ENCODE measurements at places on chromosomes 5 and 9.

- no peak for DNase-seq
Observed at GRCh38 chr5:146595088-146595487, 79.1 kb upstream of the GPR151 start.

DNA sequence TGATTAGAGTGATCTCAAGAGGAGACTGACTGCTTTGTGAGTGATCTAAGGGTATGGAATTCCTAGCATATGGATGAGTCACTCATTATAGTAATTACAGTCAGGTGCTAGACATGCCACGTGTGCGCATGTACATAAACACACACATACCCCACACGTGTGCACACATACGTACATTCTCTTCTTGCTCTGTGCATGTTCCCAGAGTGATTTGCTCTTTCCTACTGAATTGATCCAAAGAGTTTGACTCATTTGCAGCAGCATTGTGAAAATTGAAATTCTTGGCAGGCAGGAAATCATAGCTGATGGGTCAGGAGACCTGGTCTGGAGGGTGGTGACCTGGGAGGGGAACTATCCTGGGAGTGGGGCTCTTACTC is 63.8 kb downstream of the ANGPTL2 start:
- DNase-seq, result no peak

DNA sequence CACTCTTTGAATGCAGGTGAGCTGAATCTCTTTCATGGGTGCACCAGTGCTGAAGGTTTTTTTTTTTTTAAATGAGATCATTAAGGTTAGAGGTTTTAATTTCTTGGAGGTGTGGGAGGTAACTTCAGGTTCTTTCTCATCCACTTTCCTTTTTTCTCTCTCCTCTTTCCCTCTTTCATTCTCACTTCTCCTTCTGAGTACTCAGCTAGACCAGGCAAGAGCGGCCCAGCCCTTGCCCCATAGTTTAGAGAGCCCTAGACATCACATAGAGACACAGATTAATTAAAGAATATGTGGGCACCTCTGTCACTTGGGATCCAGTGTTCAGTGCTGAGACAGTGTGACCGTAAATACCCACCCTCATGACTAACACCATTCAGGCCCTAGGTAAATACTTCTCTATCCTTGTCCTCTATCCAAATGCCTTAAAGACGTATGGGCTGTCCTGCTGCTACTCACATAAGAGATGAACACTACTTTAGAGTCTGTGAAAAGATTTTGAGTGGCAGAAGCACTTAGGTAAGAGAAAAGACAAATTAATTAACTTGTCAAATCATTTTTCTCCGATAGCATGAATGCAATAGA is 174.1 kb downstream of the TLE4 start:
- no peak for DNase-seq

DNA sequence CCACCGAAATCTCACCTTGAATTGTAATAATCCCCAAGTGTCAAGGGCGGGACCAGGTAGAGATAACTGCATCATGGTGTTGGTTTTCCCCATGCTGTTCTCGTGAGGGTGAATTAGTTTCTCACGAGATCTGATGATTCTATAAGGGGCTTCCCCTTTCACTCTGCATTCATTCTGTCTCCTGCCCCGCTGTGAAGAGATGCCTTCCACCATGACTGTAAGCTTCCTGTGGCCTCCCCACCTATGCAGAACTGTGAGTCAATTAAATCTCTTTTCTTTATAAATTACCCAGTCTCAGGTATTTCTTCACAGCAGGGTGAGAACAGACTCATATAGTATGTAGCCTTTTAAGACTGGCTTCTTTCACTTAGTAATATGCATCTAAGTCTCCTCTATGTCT is 128.1 kb upstream of the NR5A1 start:
- DNase-seq, result no peak

DNA sequence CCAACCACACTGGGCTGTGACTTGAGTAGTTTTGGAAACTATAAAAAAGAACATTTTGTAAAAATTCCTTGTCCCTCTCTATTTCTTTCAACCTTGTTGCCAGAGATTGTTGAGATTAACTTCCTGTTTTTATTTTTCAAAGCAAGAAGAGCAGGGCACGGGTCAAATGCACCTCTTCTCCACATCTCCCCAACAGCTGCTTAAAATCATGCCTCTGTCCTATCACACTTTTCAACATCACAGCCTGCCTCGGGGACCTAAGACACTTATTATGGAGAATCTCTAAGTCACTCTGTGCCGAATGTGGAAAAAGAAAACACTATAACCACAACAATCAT is 280.3 kb upstream of the TNC start:
- no peak for DNase-seq

GRCh38 chr9:110447476-110447875 is 109.8 kb upstream of the TXNDC8 start:
- DNase-seq, result no peak

DNA sequence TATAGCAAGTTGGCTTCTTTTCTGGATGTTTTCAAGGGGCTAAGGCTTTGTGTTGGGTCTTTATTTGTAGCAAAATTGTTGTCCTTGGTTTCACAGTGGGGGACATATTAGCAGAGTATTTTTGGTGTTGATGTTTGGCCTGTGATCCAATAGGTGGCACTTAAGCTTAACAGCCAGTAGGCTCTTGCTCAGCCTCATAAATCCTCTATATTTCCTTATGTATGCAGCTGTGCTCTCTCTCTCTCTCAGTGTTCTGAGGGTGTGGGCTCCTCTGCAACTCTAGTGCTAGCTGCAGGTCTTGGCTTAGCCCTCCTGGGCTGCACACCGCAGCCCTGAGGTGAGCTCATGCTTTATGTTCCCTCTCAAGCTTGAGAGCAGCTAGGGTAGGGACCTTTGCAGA is 195.0 kb upstream of the GHR start:
- DNase-seq, result no peak

DNA sequence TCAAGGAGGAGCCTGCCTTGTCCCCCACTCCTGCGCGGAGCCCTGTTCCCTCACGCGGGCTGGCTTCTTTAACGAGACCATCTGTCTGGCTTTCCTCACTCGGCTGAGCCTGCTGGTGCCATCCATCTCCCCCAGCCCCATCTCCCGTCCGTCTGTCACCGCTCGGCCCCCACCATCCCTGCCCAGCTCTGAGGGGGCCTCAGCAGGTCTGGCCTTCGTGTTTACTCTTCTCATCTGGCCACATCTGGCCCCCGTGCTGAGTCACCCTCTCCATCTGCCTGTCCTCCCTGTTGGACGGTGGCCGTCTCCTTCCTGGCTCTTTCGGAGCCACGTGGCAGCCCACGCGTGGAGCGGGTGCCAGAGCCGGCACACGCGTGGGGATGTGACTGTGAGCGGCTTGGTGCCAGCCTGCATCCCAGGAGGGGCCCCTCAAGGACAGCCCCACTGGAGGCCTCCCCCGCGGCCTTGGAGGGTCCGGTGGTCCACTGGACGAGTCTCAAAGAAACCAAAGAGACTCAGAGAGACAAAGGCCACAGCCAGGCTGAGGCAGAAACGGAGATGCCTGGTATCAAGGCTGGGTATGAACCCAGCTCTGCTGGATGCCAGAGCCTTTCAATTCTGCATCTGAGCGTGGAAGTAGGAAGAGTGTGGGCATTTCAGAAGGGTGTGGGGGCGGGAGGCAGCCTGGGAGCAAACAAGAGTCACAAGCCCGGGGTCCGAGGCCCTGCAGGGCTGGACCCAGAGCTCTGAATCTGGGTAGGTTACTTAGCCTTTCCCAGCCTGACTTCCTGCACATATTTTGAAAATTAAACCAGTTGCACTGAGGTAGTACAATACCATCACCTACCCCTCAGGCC is 76.7 kb upstream of the UNC5A start:
- no peak for DNase-seq

DNA sequence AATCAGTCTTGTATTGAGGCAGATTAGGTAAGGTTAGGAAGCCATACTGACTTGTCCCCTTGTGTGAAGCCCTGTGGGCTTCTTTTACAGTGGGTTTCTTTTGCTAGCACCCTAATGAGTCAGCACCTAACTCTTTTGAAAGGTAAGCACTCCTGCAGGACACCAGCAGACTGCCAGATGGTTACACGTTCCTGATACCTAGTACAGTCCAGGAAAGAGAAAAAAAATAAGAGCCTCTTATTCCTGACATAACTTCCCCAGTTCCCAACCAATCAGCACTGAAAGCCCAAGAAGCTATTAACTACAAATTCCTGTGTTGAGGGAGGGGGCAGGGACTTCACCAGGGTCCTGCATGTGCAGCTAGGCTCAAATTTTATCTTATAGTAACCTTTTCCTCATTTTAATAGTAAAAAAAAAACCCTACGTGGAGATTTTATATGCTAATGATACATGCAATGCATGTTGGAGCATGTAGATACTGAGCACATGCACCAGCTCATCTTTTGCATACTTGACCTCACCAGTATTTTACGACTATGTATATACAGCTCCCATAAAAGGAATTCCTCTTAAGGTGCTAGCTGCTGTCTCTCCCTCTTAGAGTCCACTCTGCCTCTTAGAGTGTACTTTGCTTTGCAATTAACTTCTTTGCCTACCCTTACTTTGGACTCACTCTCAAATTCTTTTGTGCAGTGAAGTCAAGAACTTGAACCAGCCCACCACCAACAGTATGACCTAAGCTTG is 84.7 kb upstream of the RORB start:
- DNase-seq, result no peak
